Stimulated activated CD8-positive, alpha-beta memory T cell treated with anti-CD3 and anti-CD28 coated beads, Interleukin-2, amount 100 ng/mL, for 48 hours (primary cell): ENCODE measurements at places on chromosomes 6 and 20.

DNA sequence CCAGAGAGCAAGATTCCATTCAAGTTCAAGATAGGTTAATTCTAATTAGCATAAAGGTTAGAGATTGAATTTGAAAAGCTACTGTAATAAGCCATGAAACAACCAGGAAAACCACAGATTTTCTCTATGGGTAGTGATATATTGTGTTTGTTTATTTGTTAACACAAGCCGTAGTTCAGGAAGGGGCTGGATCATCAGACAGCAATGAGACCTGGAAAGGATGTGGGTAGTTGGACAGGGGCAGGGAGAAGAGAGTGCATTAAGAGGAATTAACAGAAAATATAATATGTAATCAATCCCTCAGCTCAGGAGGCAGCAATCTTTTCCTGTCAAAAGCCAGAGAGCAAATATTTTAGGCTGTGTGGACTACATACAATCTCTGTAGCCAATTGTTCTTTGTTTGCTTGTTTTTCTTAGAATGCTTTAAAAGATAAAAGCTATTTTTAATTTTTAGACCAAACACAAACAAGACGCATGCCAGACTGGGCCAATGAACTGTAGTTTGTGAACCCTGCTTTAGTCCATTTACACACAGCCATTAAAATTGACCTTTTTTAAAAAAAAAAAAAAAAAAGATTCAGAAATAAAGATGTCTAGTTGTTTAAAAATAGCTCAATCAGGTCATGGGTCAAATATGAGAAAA is 398.7 kb upstream of the MARCKS start:
- no peak for DNase-seq

DNA sequence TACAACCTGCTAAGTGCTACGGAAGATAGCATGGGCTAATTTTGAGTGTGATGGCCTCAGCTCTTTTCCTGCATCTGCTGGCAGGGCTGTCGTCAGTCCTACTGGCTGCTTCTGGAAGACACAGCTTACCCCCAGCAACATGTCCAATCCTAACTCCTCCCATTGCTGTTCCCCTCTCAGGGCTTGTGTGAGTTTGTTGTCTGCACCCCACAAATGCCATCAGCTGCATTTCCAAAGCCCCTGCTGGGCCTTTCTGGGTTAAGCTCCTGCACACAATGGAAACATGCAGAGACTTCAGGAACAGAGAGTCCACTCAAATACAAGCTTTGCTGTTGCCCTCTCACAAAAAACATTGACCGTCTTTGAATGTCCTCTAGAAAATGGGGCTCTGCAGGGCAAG is 84.7 kb downstream of the RNF182 start:
- no peak for DNase-seq

DNA sequence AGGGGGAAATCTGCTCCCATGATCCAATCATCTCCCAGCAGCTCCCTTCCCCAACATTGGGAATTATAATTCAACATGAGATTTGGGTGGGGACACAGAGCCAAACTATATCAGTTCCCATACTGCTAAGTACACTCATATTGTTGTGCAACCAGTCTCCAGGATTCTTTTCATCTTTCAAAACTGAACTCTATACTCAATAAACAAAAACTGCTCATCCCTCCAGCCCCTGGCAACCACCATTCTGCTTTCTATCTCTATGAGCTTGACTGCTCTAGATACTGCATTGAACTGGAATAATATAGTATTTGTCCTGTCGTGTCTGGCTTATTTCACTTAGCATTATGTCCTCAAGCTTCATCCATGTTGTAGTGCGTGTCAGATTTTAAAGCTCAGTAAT is 42.9 kb downstream of the STX11 start:
- DNase-seq = no peak

GRCh38 chr6:28606424-28607391 is 81.0 kb downstream of the GPX5 start:
- peak; percentile 40 for DNase-seq

DNA sequence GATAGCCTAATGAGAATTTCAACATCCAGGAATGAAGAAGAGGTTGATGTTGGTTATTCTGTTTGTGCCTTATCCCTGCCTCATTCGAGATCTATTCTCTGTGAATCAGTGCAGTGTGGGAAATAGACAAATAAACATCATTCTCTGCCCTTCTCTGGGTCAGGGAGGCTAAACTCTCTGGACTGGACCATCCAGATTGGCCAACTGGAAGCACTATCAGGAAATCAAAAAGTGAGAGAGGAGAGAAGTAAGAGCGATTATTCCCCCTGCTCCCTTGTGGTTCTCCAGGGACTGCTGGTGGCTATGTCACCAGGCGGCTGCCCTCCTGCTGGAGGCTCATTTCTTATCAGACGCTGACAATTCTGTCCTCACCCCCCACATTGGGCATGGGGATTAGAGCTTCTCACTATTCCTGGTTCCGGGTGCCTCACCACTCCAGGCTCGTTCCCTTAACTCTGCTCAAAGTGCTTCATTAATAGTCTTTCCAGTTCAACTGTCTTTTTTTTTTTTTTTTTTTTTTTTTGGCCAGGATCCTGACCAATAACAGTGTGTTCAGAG is 201.7 kb upstream of the RREB1 start:
- DNase-seq = no peak

GRCh38 chr6:123009059-123009458 is 13.0 kb downstream of the CLVS2 start:
- no peak for DNase-seq

- no peak for DNase-seq
Measured at GRCh38 chr6:35473850-35474130, 5.6 kb downstream of the RPL10A start.

GRCh38 chr6:130557481-130558112 is 191.8 kb downstream of the TMEM200A start:
- DNase-seq = no peak

DNA sequence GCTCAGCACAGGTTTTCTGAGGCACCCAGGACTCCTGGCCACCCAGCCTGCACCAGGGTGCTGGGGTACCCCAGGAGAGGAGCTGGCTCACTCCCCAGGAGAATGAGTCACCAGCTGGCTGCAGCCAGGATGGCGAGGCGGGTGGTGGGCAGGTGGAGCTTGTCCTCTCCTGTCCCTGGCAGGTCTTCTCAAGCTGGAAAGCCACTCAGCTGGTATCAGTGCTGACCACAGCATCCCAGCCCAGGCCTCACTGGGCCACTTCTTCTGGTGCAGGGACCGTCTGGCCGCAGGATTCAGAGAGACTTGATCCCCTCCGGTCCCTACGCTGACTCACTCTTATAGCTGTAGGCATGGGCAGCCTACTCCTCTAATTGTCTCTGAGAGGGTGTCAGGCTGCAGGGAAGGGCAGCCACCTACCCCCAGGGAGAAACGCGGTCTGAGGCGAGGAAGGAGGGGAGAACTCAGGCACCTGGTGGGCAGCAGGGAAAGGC is 22.2 kb downstream of the TFEB start:
- no peak for DNase-seq

GRCh38 chr6:112037783-112038216 is 16.1 kb upstream of the CCN6 start:
- no peak for DNase-seq

DNA sequence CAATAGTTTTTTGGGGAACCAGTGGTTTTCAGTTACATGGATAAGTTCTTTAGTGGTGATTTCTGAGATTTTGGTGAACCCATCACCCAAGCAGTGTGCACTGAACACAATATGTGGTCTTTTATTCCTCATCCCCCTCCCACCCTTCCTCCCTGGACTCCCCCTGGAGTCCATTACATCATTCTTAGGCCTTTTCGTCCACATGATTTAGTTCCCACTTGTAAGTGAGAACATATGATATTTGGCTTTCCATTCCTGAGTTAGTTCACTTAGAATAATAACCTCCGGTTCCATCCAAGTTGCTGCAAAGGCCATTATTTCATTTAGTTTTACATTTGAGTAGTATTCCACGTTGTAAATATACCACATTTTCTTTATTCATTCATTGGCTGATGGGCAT is 28.3 kb downstream of the RPP40 start:
- DNase-seq = no peak

DNA sequence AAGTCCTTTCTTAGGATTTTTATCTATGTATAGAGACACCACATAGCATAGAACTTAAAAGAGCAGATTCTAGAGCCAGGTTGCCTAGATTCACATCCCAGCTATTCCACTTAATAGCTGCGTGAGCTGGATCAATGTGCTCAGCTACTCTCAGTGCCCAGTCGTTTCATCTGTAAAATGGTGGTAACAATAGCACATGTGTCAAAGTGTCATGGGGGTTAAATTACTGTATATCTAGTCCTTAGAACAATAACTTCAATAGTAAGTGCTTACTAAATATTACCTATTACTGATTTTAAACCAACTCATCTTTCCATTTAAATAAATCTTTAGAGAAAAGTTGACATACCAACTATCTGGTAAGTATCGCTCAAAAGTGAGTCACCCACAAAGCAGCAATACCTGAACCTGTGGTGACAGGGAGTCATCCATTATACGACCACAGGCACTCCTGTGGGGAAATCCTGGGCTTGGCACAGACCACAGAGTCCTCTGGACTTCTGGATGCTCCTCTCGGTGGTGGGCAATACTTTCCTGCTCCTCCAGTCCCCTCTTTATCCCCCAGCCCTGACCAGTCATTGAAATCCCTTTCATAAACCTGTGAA is 154.8 kb downstream of the PDSS2 start:
- DNase-seq = peak; percentile 6

DNA sequence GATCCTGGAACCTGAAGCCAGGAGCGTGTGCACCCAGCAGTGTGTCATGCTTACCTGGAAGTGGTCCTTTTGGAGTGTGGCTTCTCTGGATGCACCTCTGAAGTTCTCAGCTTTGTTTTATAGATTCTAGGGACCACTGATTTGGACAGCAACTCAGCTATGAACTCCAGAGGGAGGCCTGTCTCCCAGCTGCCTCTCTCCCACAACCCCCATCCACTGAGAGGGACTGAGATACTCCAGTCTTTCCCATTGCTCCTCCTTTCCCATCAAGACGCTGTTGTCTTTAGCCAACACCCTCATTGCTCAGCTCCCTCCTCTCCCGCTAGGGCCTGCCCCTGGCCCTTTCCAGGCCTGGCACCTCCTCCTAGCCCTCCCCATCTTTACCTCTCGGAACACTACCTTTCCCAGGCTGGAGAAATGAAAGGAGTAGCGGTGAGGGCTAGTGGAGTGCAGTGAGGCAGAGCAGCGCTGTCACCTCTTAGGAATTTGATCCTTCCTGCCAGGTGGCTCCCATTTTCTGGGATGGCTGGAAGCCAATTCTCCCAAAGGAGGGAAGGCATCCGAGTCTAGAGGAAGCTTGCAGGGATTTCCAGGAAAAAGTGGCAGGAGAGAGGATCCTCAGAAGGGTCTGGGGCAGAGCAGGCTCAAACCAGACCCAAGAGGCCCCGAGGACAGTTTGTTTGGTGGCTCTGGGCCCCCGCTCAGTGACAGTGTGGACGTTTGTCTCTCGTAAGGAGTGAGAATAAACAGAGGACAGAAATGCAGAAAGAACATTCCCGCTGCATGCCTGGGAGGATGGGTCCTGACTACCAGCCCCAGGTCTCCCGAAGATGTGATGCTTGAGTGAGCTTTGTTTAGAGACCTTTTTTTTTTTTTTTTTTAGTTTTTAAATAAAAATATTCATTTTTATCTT is at the start of gene LRRN4:
LRRN4 (minus strand) TSS at position 285 of the 913 bp plus-strand sequence. CDS start 1,261 bp downstream, outside the sequence.
- no peak for DNase-seq

GRCh38 chr6:113052506-113052905 is 705.4 kb downstream of the RFPL4B start:
- no peak for DNase-seq

- no peak for DNase-seq
Measured at GRCh38 chr20:36149469-36149868, 5.1 kb upstream of the EPB41L1 start.

- no peak for DNase-seq
Measured at GRCh38 chr20:49989234-49990065, 6.7 kb downstream of the SNAI1 start.

- no peak for DNase-seq
Measured at GRCh38 chr6:121593011-121593641, 157.7 kb downstream of the GJA1 start.

DNA sequence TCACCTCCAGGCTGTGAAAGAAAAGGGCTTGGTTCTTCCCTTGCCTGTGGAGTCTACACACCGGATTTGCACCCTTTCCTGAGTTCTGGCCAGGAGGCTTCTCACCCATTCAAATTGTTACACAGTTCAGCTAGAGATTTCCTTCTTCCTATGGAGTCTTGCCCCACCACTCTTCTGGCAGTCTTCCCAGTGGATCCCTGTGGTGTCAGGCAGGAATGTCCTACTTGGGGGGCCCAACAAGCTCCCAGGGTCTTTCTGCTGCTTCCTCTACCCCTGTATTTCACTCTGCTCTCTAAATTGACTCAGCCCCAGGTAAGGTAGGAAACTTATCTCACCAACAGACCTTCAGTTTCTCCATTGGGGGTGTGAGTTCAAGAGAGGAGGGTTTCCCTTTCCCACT is 14.0 kb upstream of the CST9L start:
- DNase-seq = no peak

DNA sequence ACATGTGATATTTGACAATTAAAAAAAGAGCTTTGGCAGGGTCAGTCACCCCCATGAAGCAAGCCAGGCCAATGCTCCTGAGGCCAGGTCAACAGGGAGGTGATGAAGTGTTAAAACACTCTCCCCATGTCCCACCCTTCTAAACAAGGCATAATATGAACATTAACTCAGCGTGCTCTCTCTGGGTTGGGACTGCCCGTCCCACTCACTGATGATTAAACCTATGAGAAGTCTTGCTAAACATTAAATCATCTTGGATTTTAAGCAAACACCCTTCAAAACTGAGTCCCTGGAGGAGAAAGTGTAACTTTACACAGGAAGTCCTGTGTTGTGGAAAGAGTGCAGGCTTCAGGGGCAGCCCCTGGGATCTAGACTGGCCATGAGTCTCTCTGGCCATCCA is 558.5 kb downstream of the CD83 start:
- no peak for DNase-seq

DNA sequence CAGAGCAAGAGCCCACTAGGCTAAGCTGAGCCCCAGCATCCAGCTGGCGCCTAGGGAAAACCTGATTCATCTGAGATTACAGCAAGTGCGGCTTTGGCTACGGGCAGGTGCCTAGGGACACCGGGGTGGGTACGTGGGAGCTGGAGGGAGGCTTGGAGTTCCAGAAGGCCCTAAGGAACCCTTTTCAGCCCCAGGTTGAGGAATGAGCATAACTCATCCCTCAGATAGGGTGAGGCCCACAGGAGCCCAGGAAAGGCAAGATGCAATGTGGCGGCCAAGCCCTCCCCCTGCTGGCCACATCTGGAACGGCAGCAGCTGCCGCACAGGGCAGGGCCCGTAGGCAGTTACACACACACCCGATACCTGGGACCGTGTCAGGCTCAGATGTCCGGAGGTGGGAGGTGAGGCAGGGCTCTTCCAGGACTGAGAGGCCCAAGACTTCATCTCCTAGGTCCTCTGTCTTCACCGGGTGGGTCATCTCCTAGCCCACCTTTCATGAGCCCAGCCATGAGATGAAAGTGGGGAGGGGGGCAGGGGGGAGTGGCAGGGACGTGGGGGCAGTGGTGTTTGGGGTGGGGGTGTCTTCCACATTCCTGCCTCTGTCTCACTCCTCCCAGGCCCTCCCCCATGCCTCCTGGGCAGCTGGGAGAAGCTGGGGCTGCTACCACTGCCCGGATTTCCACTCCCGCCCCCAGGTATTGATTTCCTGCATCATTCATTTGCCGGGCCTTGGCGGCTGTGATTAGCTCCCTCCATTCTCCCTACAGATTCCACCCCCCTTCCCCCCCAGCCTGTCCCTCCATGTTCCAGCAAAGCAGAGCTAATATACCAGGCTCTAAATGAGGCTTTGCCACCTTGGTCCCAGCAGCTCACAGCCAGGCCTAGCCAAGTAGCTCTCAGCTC is 5.5 kb downstream of the MDGA1 start:
- DNase-seq = peak; percentile 68
